AG20443 (cell line): ENCODE measurements at places on chromosomes 12 and 14.

GRCh38 chr14:94379291-94380224, 8.8 kb downstream of the SERPINA1 start:
- no peak for DNase-seq

- DNase-seq: peak; percentile 31
Observed at GRCh38 chr14:74978416-74978947, 23.1 kb upstream of the PGF start.

DNA sequence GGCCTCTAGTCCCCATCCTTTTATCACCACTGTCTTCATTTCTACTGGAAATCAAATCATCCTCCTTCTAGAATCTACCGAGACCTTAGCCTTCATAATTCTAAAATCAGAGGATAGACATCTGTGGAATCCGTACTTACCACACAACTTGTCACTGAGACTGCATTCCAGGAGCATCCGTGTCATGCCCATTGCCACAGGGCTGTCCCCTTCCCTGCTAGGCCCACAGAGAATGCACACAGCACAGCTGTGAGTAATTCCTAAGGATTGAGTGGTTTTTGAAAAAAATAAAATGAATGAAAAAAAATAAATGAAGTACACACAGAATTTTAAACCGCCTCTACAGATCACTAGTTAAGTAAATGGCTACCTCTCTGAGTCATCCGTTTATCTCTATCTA, 21.0 kb upstream of the MAGOHB start:
- peak; percentile 88 for DNase-seq

- peak; percentile 30 for DNase-seq
Observed at GRCh38 chr12:5716976-5717375, 228.1 kb downstream of the ANO2 start.
